AML-193 (cell line): ENCODE measurements at places on chromosomes 5 and 9.

GRCh38 chr9:14277244-14277643 lies 36.7 kb downstream of the NFIB start:
- no peak for DNase-seq

GRCh38 chr9:96515621-96516470 lies 65.9 kb downstream of the HABP4 start:
- no peak for DNase-seq

DNA sequence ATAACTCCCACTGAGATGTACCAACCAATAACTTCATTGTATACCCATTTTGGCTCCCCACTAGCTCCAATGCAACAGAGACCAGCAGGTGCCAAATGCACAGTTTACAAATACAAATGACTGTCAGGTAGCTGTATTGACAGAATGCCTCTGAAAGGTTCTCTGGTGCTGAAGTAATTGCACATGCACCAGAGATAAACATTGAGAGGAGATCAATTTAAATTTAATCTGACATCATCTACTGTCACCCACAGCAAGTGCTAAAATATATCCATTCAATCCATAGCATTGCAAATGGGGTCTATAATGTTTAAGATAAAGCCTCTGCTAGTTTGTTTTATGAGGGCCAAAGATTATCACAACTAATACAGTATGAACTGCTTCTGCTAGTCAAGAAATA lies 80.2 kb downstream of the STX17 start:
- DNase-seq: no peak

- DNase-seq: no peak
Observed at GRCh38 chr5:67432606-67433005, 236.0 kb upstream of the CD180 start.

DNA sequence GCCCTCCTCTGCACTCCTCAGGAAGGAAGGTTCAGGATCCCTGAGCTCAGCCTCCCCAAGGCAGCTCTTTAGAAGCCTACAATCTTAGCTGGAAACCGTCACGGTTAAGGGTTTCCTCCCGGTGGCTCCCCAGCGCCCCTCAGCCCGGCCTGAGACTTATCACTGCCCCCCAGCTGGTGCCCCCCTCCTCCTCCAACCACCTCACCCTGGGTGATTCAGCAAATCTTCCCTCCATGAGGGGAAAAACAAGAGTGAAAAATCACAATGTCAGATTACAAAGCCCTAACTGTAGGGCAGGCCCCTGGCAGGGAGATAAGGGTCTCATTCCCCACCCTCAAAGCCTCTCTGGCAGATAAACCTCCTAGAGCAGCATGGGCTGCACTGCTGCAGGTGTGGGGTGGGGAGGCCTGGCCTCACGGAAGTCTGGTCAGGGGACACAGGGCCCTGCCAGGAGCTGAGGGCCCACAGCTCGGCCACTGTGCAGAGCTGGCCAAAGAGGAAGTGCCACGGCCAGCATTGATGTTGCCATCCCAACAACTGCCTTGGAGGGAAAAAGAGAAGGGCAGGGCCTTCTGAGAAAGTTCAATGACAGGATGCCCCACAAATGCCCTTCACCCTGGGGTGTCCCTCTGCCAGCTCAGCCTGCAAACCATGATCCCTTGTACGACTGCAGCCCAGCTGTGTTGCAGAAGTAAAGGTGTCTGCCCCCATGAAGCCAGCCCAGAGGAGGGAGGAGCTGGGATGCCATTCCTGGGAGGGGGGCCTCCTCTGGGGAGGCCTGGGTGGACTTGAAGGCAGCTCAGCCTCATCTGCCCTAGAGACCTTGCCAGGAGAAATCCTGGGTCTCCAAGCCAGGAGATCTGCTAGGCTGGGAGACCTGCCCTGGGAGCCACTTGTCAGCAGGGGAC lies 25.9 kb downstream of the GFI1B start:
- DNase-seq: peak; percentile 42

DNA sequence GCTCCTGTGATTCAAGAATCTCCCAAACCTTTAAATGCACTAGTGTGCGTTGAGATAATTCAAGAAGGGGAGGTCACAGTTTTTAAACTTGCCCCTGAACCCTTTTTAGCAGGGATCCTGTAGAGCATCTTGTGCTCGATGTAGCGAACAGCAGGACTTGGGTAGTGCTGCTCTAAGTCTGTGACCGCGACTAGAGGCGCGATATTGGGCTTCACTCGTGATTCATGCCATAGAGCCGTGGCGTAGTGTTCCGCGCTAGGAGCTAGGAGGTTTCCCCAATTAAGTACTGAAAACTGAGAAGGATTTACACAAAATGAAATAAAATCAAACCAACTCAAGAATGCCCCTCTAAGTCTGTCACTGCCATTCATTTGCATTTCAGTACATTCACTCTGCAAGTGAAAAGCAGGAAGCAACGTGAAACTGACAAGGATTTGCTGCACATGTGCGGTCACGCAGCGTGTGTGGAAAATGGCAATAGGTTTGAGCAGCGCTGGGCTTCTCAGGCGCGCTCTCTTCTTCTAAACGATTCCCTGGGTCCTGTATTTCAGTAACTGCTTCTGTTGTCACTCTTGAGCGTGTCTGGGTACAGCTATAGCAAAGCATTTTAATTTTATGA lies 1135.9 kb upstream of the WWC1 start:
- no peak for DNase-seq

DNA sequence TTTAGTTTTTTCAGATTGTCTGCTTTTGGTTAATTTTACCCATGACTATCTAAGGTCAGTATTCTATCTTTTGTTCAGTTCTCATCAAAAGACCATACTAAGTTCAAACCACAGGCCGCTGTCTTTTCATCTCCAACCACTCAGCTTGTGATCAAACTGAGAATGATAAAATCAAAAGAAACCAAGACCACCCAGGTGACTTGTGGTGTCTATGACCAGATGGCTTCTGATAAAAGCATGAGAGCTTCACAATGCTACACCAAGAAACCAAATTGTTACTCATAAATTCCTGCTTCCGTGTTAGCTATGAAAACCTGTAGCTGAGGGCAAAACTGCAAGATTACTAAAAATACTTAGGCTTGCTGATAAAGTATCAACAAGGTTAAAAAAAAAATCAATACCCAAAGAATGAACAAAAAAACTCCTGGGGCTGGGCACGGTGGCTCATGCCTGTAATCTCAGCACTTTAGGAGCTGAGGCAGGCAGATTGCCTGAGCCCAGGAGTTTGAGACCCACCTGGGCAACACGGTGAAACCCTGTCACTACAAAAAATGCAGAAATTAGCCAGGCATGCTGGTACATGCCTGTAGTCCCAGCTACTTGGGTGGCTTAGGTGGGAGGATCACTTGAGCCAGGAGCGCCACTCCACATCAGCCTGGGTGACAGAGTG lies 25.8 kb upstream of the GPX8 start:
- no peak for DNase-seq

- no peak for DNase-seq
Observed at GRCh38 chr9:133361507-133362092, 5.2 kb downstream of the SURF2 start.

DNA sequence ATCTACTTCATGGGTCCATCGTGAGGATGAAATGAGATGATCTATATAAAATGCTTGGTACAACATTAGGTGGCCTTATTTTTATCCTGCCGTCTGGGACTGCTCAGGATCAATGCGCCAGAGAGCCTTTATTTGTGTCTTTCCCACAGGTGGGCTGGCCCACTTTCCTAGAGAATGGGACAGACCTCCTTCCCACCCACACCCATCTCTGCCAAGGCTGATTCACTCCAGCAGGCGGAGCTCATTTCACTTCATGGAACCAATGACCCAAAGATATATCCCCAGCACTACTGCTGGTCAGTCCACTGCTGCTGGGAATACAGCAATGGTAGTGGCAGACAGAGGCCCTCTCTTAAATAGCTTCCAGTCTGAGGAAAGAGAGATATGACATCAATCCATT lies 35.7 kb downstream of the TGFBI start:
- no peak for DNase-seq

GRCh38 chr9:3956081-3956671 lies 343.7 kb downstream of the GLIS3 start:
- DNase-seq: no peak

- no peak for DNase-seq
Observed at GRCh38 chr5:77251921-77252320, 41.4 kb downstream of the PDE8B start.

- no peak for DNase-seq
Observed at GRCh38 chr5:61130289-61130688, 32.0 kb downstream of the SMIM15 start.

DNA sequence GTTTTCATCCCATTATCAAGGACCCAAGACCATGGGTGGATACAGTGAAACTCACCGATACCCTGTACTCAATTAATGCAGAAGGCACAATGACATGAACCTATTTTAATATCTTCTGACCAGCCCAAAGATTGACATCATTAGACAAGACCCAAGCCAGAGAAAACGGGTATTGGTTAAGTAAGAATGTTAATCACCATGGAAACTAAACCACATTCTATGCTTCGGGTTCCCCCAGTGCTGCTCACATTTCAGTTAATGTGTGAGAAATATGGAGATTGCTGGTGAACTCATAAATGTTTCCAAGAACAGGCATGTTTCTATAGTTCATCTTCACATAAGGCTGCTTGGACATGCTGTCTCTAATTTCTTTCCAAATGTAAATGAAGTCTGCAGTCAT lies 77.0 kb downstream of the IRX2 start:
- no peak for DNase-seq

DNA sequence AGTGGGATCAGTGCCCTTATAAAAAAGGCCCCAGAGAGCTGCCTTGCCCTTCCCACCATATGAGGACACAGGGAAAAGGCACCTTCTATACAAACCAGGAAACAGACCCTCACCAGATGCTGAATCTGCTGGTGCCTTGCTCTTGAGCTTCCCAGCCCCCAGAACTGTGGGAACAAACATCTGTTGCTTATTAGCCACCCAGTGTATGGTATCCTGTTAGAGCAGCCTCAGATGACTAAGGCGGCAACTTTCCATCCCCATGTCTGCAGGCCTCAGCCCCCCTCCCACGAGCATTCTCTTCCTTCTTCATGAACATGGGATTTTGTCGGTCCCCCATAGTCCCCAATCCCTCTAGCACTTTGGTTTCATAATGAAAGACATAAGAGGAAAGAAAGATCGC lies 202.5 kb upstream of the GAS1 start:
- no peak for DNase-seq

- DNase-seq: no peak
Observed at GRCh38 chr5:135062216-135063055, 28.4 kb upstream of the PITX1 start.
